ENCODE measurements at places on chromosomes 4 and X.

DNA sequence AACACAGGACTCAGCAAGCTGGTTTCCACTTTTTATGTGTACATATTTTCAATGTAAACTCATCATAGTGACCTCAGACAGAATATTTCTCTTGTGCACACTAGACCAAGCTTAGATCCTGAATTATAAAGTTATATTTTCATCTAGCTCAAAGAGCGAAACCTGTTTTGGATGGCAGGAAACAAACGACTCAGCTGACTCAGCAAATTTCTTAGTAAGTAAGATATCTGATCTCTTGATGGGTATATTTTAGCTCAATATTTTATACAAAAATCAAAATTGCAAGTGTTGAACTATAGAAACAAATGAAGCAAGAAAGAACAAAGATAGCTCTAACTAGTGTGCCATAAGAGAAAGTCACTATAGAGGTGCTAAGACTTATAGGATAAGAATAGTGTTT lies 1114.5 kb downstream of the STPG2 start:
- no peak overlapping the region for H3K4me3 ChIP-seq
- H3K36me3 ChIP-seq: no peaks in the 10 kb centered on the region
- no peak overlapping the region for H3K27ac ChIP-seq
- no peaks in the 10 kb centered on the region for H3K4me1 ChIP-seq
- DNase-seq: no peak
- no peaks in the 10 kb centered on the region for H3K27me3 ChIP-seq

DNA sequence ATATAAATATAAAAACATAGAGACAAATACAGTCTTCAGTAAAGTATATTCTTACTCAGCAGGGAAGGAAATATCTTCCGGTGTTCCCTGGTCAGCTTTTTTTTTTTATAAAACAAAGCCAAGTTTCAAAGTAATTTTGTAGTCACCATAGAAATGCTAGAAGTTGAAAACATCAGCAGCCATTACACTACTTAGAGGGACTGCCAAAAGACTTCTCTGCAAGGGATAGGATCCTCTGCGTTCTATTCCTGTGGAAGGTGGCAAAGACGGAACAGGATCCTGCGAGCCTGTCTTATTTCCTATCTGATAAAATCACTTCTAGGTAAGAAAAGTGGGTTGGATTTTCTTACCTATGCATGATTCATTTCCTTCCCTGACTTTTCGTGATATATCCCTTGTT lies 19.4 kb downstream of the CLDN22 start:
- H3K4me3 ChIP-seq: no peak overlapping the region
- H3K4me1 ChIP-seq: no peaks in the 10 kb centered on the region
- peaks cover 16% of the 10 kb centered on the region for H3K36me3 ChIP-seq
- DNase-seq: no peak
- no peak overlapping the region for H3K27ac ChIP-seq

DNA sequence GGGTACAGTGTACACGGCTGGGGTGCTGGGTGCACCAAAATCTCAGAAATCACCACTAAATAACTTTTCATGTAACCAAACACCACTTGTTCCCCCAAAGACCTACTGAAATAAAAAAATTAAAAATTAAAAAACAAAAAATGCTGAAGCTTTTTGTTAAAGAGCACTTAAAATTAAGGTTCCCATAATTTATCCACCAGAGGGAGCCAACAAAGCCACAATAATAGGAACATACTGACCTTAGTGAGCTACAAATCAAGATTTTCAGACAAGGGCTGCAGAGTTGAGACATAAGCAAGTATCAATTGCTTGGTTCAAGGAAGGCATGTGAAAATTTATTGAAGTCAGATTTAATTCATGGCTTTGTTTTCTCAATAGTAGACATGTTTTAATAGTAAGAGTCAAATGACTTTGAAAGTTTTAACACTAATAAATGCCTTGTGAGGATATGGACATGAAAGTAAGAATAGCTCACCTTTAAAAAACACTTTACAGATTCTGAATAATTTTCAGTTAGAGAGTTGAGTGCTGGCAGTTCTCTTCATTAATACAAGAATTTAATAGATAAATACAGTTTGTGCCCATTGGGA lies 43.0 kb upstream of the SCOC start:
- H3K4me1 ChIP-seq: no peaks in the 10 kb centered on the region
- H3K36me3 ChIP-seq: no peaks in the 10 kb centered on the region
- H3K27me3 ChIP-seq: no peaks in the 10 kb centered on the region

DNA sequence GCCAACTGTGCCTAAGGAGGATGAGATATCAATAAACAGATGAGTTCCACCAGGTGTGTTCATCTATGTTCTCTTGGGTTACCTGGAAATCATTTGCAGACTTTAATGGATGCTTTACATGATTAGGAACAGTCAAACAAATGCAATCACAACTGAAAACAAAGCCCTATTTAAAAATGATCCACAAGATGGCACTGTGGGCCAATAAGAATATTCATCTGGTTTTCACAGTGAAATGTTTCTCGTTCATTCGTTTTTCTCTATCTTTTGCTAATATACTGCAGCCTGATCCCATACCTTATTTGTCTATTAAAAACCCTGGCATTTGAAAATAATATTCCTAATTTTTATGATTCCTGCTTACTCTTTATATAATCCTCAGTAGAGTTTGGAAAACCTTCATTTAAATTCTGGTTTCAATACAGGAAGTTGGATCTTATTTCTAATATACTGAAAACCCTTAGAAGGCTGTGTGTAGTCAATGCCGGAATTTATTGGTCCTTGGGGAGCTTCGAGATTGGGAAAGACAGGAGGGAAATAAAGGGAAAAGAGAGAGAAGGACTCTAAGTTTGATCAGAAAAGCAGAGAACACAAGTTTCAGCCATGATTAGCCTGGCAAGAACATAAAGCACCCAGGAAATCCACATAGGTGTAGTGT lies 63.8 kb upstream of the TAPT1 start:
- peaks cover 23% of the 10 kb centered on the region for H3K4me1 ChIP-seq
- H3K27ac ChIP-seq: peak overlapping the region; percentile 56

GRCh38 chr4:4427121-4427870 lies 40.4 kb downstream of the NSG1 start:
- H3K4me3 ChIP-seq: no peak overlapping the region
- H3K4me1 ChIP-seq: peaks cover 3% of the 10 kb centered on the region
- H3K27ac ChIP-seq: no peak overlapping the region

DNA sequence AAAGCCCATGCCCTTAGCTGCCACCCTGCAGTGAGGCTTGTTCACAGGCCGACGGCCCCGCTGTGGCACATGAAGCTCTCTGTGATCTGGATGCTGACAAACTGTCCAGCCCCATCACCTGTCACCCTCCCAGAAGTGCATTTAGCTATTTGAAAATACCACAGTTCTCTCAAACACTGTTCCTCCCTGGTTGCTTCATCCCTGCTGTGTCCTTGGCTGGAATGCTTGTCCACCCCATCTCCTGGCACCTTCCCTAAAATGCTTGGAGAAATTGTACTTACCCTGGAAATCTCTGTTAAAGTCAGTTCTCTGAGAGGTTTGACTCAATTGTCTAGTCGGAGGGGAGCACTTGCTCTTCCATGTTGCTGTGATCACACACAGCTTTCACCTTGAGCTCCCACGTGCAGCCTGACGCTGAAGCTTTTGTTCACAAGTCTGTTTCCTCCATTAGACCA lies 10.1 kb downstream of the SYNPO2 start:
- no peak for DNase-seq
- H3K27me3 ChIP-seq: no peaks in the 10 kb centered on the region
- H3K27ac ChIP-seq: no peak overlapping the region
- H3K36me3 ChIP-seq: no peaks in the 10 kb centered on the region

GRCh38 chrX:68947882-68948605 lies 119.2 kb downstream of the EFNB1 start:
- no peak for DNase-seq
- no peaks in the 10 kb centered on the region for H3K36me3 ChIP-seq
- H3K27ac ChIP-seq: no peak overlapping the region
- H3K4me3 ChIP-seq: no peak overlapping the region

GRCh38 chrX:19513383-19513782 lies 1.9 kb downstream of the MAP3K15 start:
- H3K4me1 ChIP-seq: no peaks in the 10 kb centered on the region
- no peaks in the 10 kb centered on the region for H3K36me3 ChIP-seq
- H3K27ac ChIP-seq: no peak overlapping the region
- DNase-seq: no peak
- peaks cover 5% of the 10 kb centered on the region for H3K27me3 ChIP-seq
- H3K4me3 ChIP-seq: no peak overlapping the region

GRCh38 chrX:87409113-87409841 lies 108.3 kb upstream of the KLHL4 start:
- H3K36me3 ChIP-seq: no peaks in the 10 kb centered on the region
- DNase-seq: no peak
- no peak overlapping the region for H3K4me3 ChIP-seq
- no peaks in the 10 kb centered on the region for H3K27me3 ChIP-seq
- no peak overlapping the region for H3K27ac ChIP-seq
- H3K4me1 ChIP-seq: no peaks in the 10 kb centered on the region

GRCh38 chr4:145132511-145133098 lies 34.5 kb downstream of the ABCE1 start:
- no peak overlapping the region for H3K4me3 ChIP-seq
- peaks cover 4% of the 10 kb centered on the region for H3K4me1 ChIP-seq
- H3K27me3 ChIP-seq: no peaks in the 10 kb centered on the region
- no peak overlapping the region for H3K27ac ChIP-seq
- peak; percentile 10 for DNase-seq
- H3K36me3 ChIP-seq: peaks cover 29% of the 10 kb centered on the region

DNA sequence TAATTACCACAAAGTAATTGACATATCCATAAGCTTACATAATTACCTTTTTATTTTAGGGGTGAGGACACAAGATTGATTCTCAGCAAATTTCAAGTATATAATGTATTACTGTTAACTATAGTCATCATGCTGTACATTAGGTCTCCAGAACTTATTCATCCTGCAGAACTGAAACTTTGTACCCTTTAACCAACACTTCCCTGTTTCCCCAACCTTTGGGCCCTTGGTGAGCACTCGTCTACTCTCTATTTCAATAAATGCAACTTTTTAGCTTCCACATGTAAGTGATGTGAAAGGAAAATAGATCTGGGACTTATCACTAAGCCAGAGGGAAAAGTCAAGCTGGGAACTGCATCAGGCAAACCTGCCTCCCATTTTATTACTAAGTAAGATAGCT lies 33.6 kb upstream of the CCNG2 start:
- H3K27me3 ChIP-seq: no peaks in the 10 kb centered on the region
- H3K4me3 ChIP-seq: no peak overlapping the region
- H3K27ac ChIP-seq: no peak overlapping the region
- H3K4me1 ChIP-seq: no peaks in the 10 kb centered on the region
- no peaks in the 10 kb centered on the region for H3K36me3 ChIP-seq
